Astrocyte of the hippocampus (primary cell): ENCODE measurements at places on chromosomes 3 and 15.

- DNase-seq = no peak
Measured at GRCh38 chr15:45230245-45230965, 21.6 kb upstream of the SLC28A2 start.

DNA sequence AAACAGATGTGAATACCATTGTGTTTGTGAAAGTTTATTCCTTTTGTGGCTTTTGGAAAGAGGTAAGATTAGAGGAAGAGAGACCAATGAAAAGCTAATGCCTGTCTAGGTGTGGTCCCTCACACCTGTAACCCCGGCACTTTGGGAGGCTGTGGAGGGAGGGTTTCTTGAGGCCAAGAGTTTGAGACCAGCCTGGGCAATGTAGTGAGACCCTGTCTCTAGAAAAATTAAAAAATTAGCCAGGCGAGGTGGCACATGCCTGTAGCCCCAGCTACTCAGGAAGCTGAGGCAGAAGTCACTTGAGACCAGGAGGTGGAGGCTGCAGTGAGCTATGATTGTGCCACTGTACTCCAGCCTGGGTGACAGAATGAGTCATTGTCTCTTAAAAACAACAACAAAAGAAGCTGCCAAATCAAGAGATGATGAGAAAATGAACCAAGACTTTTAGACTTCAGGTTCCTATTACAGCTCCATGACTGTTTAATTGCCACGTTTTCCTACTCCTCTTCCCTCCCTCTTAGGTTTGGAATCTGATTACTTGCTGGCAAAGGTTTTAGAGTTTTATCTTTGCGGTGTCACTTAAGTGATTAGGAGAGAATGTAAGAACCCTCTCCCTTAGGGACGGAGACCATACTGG is 68.7 kb downstream of the CGNL1 start:
- DNase-seq = peak; percentile 36

DNA sequence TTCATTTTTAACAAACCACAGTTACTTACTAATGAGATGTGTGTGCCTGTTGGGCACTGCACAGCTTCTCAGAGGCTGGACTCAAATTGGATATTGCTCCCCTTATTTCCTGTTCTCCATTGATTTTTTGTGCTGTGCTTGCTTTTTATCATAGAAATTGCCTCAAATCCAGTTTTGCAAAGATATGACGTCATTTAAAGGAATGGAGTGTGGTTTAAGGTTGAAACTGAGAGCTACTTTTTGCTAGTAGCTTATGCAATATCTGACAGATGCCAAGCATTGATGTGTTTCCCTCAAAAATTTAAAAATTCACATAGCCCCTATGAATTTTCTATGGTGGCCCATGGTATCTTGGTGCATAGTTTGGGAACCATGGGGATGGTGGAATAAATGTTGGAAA is 67.7 kb upstream of the ROPN1 start:
- DNase-seq = peak; percentile 47

GRCh38 chr3:43478118-43478785 is 143.6 kb downstream of the ANO10 start:
- no peak for DNase-seq

GRCh38 chr3:66443118-66443803 is 57.6 kb downstream of the LRIG1 start:
- DNase-seq = no peak

DNA sequence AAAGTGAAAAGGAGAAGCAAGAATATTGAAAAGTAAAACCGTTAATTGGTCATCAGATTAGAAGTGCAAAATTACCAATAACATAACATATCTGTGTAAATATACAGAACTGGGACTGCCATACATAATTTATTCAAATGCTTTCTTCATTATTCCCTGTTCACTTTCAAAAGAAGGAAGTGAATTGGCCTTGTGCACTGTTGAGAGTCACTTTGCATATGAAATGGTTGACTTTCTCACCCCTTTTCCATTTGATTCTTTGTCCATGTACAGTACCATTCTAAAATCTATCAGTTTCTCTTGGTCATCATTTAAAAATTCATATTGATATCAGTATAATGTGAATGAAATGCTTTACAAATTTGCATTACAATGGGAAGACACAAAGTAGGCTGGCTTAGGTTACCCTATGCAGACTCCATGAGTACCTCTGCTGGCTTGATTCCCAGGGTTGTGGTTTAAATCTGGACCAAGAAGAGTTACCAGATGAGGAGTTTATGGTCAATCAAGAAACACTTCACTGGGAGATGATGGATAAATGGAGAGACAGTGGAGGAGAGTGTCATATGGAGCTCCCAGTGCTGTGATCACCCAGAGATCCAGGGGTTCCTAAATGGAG is 210.9 kb upstream of the TOPAZ1 start:
- DNase-seq = peak; percentile 66

DNA sequence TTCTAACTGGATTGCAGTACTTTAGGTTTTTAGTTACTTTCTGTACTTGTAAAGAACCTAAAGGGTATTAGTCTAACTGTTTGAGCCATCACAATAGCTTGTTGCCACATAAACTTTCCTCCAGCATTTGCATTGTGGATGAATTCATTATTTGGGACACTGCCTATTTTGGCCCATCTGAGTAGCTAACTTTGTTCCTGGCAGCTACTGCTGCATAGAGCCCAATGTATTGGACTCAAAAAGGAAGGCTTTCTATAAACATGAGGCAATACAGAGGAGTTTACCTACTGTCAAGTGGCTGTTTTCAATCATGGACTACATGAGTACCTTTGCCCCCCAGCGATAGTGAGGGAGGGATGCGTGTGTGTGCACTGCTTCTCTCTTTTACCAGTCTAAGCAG is 1.9 kb downstream of the ROBO2 start:
- DNase-seq = no peak

GRCh38 chr3:186459108-186459467 is 85.1 kb downstream of the CRYGS start:
- no peak for DNase-seq

DNA sequence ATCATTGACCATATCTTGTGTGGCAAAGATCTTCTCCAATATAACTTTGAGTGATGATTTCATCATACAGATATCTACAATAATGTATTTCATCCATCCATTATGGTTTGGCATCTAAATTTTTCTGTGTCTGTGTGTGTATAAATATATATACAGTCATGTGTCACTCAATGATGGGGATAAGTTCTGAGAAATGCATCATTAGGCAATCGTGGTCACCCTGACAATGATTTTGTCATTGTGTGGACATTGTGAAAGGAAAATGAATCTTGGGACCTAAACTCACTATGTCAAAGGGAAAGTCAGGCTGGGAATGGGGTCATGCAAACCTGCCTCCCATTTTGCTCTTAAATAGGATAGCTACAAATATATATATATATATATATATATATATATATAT is 12.4 kb downstream of the CFAP161 start:
- no peak for DNase-seq

DNA sequence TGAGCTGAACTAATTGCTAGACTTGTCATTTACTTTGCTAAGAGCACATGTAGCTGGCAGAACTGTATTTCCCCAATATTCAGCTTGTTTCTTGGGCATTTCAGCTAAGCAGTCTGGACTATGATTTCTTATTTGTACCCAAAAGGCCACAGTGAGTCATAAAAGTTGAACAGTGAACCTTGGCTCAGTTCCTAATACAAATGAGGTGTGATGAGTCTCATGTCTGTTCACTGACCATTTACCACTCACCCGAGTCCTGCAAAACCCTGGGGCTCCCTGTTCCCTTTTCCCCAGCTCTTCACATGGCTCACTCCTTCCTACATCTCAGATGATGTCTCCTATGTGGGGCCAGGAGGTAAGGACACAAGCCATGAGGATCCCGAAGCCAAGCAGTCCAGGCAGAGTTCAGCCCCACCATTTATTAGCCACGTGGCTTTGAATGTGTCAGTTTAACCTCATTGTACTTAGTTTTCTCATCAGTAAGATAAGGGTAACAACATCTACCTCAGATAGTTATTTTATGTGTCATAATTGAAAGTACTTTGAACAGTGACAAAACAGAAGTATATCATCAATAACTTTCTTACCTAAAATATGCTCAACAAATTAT is 239.3 kb downstream of the IL5RA start:
- peak; percentile 2 for DNase-seq
